ENCODE measurements at places on chromosomes 13 and 19. TPM values are rescaled to one million over a fixed set of nuclear protein-coding genes. Genes with fewer than 3 reads are reported as not detected.

GSX1 gene
- not detected for total RNA-seq

KLHL1 gene
- not detected for total RNA-seq

ERVV-1 gene
- not detected for total RNA-seq

PLVAP gene
- 0.50 TPM for total RNA-seq

C1QTNF9 gene
- total RNA-seq, result not detected

RB1 gene
- total RNA-seq, result 27.5 TPM

EFNA2 gene
- total RNA-seq, result not detected

DCAF15 gene
- total RNA-seq, result 14.9 TPM

C19orf38 gene
- not detected for total RNA-seq

ODAD3 gene
- 0.37 TPM for total RNA-seq

SKA3 gene
- total RNA-seq, result 9.7 TPM

SPACA4 gene
- not detected for total RNA-seq

HCST gene
- 0.22 TPM for total RNA-seq

DPF1 gene
- total RNA-seq, result 0.50 TPM

CD22 gene
- 0.25 TPM for total RNA-seq
